ENCODE measurements at places on chromosomes 7 and 10.

GRCh38 chr7:98701372-98701771 lies 84.3 kb downstream of the NPTX2 start:
- DNase-seq: no peak

DNA sequence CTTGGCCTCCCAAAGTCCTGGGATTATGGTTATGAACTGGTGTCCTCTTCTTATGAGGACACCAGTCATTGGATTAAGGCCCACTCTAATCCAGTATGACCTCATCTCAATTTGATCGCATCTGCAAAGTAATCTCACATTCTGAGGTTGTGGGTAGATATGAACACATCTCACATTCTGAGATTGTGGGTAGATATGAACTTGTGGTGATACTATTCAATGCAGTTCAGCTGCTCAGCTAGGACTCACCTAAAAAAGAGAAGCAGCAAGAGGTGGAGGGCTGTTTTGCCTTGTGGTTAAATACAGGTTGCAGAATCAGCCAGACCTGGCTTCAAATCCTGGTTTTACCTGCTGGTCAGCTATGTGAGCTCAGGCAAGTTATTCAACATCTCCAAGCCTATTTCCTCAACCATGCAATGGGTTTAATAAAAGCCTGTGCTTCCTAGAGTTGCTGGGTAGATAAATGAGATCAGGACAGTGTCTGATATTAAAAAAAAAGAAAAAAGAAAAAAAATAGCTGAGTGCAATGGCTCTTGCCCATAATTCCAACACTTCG lies 8.5 kb upstream of the BAG3 start:
- no peak for DNase-seq

GRCh38 chr7:47294556-47295222 lies 287.2 kb downstream of the TNS3 start:
- no peak for DNase-seq

- no peak for DNase-seq
These were observed 46.3 kb downstream of the VIPR2 start for GRCh38 chr7:159098424-159098786.

DNA sequence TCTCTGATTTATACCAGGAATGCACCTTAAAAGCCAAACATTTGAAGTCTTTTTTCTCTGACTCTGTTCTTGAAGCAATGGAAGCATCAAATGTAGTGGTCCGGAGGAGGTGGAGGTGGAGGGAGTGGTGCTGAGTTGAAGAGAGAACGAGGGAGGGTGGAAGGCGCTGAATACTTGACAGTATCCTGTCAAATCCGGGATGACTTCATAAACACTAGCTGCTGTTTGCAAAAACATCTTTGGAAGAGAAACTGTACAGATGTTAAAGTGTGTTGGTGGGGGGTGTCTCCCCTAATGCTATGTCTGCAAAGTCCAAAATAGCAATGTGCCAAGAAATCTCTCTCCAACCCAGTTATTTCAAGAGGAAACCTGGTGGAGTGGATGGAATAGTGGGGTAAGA lies 328.5 kb upstream of the AUTS2 start:
- DNase-seq: no peak

- no peak for DNase-seq
These were observed 104.7 kb downstream of the SFMBT2 start for GRCh38 chr10:7306147-7306546.

- DNase-seq: no peak
These were observed 183.4 kb downstream of the ADARB2 start for GRCh38 chr10:1553951-1554350.

GRCh38 chr10:117534321-117535297 lies 7.9 kb upstream of the EMX2 start:
- no peak for DNase-seq

- no peak for DNase-seq
These were observed 1085.9 kb downstream of the GATA3 start for GRCh38 chr10:9140373-9140772.

- no peak for DNase-seq
These were observed 441.2 kb downstream of the PLXDC2 start for GRCh38 chr10:20257422-20257821.

DNA sequence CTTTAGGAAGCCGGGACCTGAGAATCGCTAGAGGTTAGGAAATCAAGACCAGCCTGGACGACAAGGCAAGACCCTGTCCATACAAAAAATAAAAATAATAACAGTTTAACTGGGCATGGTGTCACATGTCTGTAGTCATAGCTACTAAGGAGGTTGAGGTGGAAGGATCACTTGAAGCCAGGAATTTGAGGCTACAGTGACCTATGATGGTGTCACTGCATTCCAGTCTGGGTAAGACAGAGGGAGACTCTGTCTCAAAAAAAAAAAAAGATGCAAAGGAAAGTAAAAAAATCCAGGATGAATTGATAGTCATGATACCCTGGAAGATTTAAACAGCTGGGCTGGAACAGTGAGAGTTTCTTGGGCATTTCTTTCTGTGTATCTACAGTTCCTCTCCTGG lies 463.2 kb downstream of the GALNT17 start:
- no peak for DNase-seq

DNA sequence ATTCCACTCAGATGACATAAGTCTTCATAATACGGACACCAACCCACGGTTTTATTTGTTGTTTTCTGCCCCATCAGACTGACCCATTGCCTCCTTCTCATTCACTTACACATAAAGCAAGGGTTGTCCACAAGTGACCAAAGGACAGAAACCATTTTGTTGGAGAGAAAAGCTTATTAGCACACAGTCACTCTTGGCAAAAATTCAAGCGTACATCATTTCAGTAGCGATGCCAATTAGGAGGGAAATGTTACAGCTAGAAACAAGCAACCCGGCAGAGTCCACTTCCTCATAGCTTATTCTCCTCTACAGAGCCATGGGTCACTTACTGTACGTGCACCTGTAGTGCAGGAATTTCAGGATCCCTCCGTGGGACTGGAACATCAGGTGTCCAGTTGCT lies 23.0 kb downstream of the ABLIM1 start:
- DNase-seq: no peak

DNA sequence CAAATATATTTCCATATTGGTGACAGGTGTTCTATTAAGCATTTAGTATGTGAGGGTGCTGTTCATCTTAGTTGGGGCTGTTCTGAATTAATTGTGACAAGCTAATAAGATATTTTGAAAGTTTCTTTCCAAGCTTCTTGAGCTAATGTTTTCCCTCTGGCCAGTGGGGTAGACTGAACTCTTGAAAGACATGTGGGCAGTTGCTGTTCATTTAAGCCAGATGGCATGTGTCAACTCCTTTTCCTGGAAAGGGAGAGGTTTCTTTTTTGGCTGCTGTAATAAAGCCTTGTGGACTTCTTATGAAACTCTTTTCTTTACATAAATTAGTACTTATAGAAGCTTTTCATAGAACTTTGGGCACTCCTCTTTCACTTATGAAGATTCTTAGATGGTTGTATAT lies 21.7 kb downstream of the RAB18 start:
- DNase-seq: no peak

DNA sequence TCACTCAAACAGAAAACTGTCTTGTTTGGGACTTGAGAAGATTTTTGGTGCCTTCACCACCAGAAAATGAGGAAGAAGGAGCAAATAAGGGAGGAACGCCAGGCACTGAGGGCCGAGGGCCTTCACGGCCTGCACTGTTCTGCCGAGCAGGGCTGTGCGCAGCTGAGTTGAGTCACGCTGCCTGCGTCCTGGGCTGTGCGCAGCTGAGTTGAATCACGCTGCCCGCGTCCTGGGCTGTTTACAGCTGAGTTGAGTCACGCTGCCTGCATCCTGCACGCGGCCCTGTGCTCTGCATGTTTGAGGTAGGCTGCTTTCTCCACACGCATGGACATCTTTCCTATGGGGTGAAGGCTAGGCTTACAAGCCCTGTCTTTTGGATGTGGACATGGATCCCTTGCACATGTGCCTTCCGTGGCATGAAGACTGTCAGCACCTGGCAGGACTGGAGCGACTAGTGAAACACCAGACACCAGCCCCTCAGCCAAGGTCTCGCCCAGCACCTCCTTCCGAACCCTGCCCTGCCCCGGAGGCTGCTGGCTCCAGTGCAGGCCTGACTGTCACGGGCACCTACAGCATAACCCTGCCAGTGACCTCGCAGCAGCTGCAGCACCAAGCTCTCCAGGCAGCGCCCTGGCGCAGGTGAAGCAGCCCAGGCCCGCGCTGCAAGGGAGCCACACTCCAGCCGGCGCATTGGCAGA lies 96.7 kb downstream of the HTR5A start:
- DNase-seq: no peak

- no peak for DNase-seq
These were observed 5.6 kb upstream of the NT5C2 start for GRCh38 chr10:103198648-103199047.

DNA sequence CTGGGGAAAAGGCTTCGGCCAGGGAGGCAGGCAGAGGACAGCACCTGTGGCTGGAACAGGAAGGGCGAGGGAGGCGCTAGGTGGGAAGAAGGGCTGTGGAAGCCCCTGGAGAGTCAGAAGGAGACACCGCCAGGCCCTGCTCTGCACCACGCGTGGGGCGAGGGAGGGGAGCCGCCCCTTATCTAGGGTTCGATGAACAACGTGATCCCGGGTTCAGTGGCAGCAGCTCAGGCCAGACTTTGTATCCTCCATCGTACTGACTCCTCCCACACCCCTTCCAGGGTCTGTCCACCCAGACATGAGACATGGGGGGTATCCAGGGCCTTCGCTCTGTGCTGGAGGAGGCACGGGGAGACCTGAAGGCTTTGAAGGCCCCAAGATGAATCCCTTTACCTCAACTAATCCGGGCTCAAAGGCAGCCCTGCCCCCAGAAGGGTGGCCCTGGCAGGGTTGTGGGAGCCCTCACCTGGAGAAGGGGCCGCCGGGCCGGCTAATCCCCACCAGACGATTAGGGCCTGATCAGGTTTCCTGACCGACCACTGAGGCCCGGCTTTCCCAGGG lies 110.8 kb downstream of the PDGFA start:
- no peak for DNase-seq

- DNase-seq: no peak
These were observed 54.6 kb downstream of the AFAP1L2 start for GRCh38 chr10:114349522-114350215.

DNA sequence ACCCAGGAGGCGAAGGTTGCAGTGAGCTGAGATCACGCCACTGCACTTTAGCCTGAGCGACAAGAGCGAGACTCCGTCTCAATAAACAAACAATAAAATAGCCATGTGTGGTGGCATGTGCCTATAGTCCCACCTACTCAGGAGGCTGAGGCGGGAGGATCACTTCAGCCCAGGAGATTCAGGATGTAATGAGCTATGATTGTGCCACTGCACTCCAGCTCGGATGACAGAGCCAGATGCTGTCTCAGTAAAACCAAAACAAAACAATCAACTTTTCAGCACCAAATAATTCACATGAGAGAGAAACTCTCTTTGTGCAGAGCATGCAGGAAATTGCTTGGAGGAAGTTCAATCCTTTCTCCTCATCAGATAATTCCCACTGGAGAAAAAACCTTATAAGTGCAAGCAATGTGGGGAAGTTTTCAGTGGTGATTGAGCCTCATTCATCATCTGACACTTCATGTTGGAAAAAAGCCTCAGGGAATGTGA lies 13.4 kb upstream of the FIS1 start:
- no peak for DNase-seq

- no peak for DNase-seq
These were observed 129.8 kb upstream of the FERD3L start for GRCh38 chr7:19275000-19275399.

GRCh38 chr7:157483515-157483914 lies 146.7 kb downstream of the DNAJB6 start:
- DNase-seq: no peak

- DNase-seq: no peak
These were observed 163.3 kb downstream of the SVIL start for GRCh38 chr10:29471544-29471859.

- DNase-seq: no peak
These were observed 185.0 kb upstream of the TMEM196 start for GRCh38 chr7:19958309-19958896.

DNA sequence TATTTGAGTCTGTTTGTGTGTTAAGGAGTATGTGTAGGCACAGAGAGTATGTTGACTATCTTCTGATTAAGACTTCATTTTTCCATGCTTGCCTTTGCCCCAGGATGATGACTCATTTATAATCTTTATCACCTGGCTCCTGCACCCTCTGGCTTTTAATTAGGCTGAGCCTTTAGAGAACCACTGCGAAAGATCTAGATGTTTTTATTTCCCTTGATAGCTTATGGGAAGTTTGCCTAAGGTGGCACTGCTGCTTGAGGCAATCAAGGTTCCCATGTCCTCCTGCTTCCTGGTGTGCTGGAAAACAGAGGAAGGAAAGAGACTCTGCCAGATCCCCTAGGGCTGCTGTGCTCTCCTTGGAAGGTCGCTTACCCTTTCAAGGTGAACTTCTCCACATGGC lies 114.6 kb downstream of the ARL4A start:
- no peak for DNase-seq
